Dorsolateral prefrontal cortex (tissue), 122 donors: ENCODE measurements at places on chromosomes 7 and 10.
A peak's percentile ranks its signal among the peaks of the same experiment; 100 is the strongest.

DNA sequence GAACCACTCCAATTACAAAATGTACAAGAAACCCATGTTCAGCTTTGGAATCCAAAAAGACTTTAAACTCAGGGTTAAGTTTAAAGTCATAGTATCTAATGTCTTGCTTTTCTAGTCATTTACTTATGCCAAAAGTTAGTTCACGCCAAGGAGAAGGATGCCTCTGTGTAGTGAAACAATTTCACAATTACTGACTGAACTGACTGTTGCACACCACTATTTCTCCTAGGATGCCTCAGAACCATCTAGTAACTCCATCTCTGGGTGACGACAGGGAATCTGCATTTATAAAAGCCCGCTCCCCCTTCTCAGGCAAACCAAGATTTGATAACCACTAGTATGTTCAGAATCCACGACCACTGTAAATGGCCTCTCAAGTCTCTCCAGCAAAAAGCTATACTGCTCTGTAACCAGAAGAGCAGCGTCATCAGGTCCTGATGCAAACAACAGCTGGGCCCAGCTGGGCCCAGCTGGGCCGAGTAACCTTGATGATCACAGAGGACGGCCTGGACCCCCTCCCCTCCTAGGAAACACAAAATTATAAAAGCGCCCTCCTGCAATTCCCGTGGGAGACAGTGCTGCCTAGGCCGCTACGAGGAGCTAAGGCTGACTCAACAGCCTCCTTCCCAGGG is 680 bp upstream of the ADO start:
- no peak for DNase-seq

GRCh38 chr7:100080907-100081534 is 502 bp downstream of the ZNF3 start:
- no peak for DNase-seq

DNA sequence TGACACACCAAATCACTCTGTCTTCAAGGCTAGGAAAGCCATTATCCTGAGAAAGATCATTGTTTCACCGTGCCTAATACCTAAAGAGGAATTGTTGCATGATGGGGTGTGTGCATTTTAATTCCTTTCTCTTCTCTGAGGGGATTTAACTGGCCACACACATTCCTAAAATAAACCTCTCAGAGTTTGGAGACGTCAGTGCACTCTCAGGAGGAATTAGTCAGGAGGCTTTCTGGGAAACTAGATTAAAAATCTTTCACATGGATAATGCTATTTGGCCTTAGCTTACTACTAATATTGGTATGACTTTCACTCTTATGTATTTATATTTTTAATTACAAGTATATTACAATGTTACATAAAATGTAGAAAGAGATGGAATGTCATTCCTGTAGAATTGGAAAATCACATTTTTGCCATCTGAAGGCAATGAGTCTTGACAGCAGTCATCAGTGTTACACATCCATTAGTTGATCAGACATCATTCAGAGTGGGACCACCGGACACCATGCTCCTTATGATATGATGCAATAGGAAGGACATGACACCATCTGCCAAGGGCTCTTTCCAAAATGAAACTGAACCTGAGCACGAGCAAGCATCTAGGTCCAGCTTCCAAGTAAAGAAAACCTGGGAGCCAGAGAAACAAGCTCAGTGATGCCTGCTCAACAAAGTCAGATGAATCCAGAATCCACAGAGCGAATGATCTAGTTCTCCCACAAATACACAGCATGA is 43.1 kb upstream of the TMEM273 start:
- DNase-seq, result no peak

DNA sequence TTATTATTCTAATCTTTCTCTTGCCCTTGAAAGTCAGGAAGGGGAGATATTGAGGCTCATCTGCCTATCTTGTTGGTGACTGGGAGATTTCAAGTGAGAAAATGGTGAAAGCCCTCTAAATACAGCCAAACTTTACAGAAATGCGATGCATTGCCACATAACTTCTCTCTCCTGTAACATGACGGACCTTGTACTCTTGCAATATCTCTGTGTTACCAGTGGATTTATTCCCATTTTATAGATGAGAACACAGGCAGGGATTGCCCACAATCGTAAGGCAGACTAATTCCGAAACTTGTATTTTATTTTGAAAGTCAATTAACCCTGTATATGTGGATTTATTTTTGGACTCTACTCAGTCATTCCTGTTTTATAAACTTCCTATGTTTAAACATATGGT is 57.3 kb upstream of the MPP7 start:
- DNase-seq, result no peak

- no peak for DNase-seq
Measured at GRCh38 chr10:27822301-27822700, 76.7 kb upstream of the MKX start.

DNA sequence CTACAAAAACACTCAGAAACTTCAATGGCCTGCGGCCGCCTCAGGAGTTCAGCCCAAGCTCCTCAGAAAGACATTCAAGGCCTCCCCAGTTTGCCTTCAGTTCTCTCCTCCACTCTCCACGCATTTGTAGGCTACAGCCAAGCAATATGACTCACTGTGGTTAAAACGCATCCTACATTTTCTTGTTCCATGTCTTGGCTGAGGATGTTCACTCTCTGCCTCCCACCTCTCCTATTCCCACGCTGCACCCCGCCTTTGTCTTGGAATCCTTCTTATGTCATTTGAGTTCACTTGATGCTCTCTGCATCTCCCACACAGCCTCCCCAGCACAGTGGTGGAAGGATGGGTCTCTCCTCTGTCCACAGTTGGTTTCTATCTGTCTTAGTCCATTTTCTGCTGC is 184.8 kb downstream of the NPSR1 start:
- no peak for DNase-seq

GRCh38 chr10:132645630-132646442 is 108.2 kb downstream of the INPP5A start:
- DNase-seq, result peak; percentile 33

DNA sequence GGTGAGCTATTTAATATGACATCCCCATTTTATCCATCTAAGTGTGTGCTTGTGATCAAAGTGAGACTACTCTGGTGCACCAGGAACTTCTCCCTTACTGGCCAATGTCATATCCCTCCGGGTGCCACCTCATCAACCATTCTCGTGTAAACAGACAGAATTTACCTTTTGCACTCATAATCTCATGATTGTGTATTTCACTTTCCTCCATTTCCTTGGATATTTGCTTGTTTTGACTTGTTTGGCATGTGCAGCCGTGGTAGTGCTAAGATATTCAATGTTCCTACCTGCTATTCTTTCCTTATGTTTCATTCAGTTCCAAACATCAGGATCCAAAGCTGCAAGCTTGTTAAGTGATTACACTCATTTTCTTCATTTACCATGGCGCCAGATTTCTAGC is 280.5 kb upstream of the SP8 start:
- DNase-seq, result no peak

DNA sequence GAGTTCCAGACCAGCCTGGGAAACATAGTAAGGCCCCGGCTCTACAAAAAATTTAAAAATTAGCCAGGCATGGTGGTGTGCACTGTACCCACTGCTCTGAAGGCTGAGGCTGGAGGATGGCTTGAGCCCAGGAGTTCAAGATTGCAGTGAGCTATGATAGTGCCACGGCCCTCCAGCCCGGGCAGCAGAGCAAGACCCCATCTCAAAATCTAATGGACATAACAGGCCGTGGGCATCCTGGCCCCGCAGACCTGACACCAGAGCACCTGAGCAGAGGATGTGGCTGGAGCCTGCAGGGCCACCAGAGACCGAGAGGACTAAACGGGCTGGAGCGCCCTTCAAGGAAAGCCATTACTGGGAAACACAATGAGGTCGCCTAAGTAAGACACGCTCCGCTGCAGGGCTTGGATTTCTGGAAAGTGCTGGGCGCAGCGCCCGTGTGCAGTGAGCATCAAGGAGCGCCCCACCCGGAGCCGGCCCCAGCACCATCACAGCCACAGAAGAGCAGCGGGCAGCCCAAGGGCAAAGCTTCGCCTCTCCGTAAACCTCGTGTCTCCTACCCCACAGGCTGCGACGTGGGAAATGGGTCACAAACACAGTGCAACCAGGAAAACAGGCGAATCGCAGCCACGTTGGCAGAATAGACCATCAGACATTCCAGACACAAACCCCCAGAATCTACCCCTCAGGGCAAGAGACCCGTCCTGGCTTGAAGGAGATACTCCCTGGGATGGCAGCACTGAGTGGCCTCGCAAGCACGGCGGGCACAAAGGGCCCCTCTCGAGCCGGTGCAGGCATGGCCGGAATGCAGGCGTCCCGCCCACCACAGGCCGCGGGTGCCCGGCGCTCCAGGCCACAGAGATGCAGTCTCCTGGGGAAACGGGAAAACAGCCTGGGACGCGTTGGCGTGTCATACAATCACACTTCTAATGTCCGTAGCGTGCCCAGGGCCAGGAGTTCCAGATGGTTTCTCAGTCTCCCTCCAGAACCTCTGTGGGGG is 4.9 kb downstream of the RADIL start:
- no peak for DNase-seq

DNA sequence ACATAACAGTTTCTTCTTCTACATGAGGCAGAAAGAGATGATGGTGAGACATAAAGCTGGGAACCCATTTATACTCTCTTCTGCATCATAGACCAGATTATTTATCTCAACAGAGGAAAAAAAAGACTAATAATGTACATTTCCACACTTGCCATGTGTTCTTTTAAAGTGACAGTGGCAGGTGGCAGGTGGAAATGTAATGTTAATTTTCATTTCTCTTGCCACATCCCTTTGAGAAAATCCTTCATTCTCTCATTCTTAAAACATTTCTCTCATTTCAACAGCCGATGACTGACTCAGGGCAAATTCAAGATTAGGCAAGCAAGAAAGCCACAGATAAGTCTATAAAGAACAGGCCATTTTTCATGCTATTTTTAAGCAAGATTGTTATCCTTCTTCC is 635.6 kb upstream of the SORCS1 start:
- no peak for DNase-seq

GRCh38 chr10:12332572-12333379 is 16.6 kb upstream of the CAMK1D start:
- no peak for DNase-seq

DNA sequence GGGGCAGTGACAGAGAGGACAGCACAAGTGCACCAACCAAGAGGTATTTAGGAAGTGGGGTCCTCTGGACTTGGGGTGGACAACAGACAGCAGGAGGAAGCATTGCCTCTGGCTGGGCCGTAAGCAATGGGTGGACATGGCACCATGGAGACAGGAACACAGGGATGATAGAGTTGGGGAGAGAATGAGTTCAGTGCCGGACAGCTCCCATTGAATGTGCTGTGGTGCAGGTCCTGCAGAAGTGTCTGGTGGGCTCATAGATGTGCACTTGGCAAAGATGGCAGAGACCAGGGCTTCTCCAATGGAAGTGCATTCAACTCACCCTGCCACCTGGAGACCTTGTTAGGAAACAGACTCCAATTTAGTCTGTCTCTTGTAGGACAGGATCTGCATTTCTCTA is 341.5 kb upstream of the ZMIZ1 start:
- DNase-seq, result no peak
